ENCODE measurements at places on chromosomes 5 and 9.

GRCh38 chr5:141861194-141861593 lies 17.0 kb downstream of the PCDH1 start:
- DNase-seq: no peak

DNA sequence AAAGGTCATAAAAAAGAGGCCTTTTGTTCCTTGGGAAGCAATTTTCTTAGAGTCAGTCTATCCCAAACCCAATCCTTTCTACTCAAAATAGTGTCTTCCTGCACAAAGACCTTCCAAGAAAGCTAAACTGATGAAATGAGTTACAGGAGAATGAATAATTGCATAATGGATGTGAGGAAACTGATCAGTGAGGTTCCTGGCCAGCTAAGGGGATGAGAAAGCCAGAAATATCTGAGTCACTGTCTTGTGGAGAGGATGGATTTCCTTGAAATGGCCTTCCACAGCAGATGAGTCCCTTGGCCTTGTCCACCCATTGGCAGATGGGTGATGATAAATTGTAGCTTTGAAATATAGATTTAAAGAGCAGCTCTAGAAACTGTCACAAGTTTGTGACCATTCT lies 756.1 kb downstream of the DNAH5 start:
- DNase-seq: peak; percentile 1

DNA sequence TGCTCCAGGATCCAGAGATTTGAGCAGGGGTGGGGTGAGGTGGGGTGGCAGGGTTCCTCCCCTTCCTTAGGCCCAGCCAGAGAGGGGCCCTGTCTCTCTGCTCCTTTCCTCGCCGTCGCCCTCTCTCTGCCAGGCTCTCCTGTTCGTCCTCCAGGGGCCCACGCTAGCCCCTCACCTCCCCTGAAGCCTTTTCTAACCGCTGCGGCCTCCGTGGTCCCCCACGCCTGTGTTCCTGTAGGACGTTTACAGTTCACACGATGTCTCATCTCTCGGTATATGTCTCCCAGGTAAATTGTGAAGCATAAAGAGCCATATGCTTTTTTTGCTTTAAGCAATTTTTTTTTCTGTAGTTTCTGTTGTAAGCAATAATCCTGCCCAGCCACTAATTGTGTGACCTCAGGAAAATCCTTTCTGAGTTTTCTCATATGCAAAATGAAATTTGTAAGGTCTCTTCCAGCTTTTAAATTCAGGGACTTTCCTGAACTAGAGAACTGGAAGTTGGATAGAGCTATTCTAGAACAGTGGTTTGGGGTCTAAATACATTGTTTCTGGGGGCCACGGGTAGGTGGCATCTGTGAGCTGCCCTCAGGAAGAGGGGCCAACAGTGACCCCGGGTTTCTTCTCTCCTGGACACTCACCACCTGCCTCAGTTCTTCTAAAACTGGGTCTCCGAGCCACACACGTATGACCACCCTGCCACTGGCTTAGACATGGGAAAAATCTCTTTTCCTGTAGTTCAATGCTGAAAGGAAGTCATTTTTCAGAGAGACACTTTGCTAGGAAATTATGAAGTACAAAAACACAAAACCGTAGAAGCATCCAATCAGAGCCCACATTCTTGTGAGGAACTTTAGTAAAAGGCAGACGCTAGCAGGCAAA lies 50.2 kb upstream of the ZNF366 start:
- no peak for DNase-seq

GRCh38 chr5:22852807-22853660 lies at the start of gene CDH12:
TSS of gene CDH12 (minus strand) at chr5:22853344.
- no peak for DNase-seq

DNA sequence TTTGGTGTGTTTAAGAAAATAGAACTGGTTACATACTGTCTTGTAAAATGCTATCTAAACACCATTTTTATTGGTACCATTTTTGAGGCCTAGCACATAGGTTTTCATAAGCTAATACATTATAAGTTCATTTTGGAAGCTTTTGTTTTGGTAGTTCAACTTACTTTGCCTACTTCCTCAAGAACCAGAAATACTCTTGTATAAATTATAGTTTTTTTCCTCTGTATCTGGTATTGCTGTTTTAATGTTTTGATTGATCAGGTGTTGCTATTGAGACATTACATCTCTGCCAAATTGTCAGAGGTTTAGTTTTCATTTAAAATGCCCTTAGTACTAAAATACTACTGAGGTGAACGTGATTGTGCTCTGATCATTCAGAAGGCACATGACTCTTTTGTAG lies 90.6 kb upstream of the GRHPR start:
- DNase-seq: no peak
